ENCODE measurements at places on chromosomes 1 and 21. TPM values are rescaled to one million over a fixed set of nuclear protein-coding genes. Genes with fewer than 3 reads are reported as not detected.

Gene KCNH1
- not detected for total RNA-seq

Gene NTRK1
- 54.3 TPM for total RNA-seq

Gene ADAM30
- total RNA-seq: not detected

Gene NR1I3
- not detected for total RNA-seq

Gene DNALI1
- total RNA-seq: not detected

Gene TEKT2
- not detected for total RNA-seq

Gene KCNJ10
- not detected for total RNA-seq

Gene PSMB4
- 452 TPM for total RNA-seq

Gene TEX38
- not detected for total RNA-seq

Gene KCNA2
- 0.58 TPM for total RNA-seq
